ENCODE measurements at places on chromosomes 2 and 18.

DNA sequence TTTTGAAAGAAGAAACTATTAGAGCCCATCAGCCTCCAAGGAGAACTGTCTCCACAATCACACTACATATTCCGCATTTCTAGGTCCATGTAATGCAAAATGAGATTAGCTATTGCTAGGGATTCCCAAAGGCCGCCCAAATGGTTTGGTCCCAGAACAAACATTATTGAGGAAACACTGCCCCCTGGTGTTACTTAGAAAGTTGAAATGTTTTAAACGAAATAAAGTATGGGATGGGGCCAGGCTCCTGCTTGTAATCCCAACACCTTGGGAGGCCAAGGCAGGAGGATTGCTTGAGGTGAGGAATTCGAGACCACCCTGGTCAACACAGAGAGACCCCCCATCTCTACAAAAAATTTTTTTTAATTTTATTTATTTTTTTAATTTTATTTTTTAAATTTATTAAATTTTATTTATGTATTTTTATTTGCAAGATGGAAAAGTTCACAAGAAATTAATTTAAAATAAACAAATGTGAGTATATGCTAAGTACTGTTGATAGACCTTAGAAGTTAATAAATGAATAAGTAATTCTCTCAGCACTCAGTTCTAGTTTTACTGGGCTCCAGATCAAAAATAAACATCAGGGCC is 5.5 kb downstream of the NHEJ1 start:
- DNase-seq, result peak; percentile 83

- DNase-seq, result no peak
Measured at GRCh38 chr2:223599640-223600380, 2.4 kb downstream of the SCG2 start.

DNA sequence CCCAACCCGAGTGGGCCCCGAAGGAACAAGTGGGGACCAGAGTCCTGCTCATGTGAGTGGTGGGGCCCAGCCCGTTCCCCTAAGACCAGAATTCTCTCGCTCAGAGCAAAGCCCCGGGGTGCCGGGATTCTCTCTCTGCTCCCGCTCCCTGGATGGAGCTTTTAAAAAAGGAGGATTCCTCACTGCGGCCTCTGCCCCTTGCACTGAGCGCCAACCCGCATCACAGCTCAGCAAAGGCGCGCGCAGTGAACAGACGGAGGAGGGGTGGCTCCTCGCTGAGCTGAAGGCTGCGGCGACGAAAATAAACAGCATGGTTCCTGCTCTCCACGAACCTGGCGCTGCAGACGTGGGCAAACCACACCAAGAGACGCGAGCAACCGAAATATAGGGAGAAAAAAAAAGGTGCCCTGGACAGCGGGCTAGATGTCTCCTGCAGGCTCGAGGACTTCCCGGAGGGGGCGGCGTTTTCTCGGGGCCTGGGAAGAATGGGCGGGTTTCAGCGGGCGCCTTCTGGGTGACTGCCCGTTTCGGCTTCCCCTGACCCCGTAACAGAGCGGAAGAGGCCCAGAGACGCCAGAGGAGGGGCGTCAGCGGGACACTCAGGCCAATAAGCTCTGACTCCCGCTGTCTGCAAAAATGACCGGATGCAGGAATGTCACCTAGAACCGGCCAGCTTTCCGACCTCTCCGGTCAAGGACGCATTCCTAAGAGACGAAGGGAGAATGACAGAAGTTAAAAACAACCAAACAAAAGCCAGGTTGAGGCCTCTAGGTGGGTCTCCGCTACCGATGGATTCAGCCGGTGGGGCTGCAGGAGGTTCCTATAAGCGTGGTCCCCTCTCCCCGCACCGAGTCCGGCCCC is 819 bp upstream of the KLF11 start:
- peak; percentile 60 for DNase-seq

- DNase-seq, result no peak
Measured at GRCh38 chr18:64444819-64445218, 295.9 kb upstream of the LINC00305 start.

- peak; percentile 62 for DNase-seq
Measured at GRCh38 chr2:224369028-224369632, 32.8 kb downstream of the FAM124B start.

DNA sequence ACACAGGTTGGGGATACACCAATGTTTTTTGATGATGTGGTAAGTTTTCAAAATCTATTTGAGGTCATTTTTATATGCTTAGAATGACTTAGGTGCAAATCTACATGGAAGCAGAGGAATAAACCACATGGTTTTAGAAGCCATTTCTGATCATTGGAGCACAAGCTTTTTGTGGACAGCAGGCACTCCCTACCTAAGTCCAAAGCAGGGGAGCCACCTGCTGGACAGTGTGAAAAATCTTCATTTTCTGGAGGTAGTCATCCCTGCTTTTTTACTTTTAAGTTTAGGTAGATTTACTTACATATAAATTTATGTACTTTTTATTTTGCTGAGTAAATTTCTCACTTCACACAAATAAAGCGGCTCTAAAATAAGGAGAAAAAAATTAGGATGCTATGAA is 323.2 kb downstream of the PLCL1 start:
- peak; percentile 76 for DNase-seq

DNA sequence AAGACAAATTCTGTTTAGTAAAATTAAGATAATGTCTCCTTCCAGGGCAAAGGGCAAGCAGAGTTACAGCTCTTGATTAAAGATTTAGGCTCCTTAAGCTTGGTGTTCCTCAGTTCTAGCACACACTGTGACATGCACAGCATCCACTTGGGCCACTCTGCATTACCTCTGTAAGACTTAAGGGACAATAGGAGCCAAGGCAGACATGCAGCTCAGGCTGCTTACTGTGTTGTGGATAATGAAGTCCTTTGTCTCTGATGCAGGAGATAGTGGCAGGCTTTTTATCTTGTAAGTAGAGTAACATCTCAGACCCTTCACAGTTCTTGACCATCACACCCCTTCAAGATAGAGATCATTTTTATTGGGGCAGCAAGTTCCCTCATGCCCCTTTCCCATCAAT is 31.2 kb downstream of the RBM45 start:
- DNase-seq, result no peak

DNA sequence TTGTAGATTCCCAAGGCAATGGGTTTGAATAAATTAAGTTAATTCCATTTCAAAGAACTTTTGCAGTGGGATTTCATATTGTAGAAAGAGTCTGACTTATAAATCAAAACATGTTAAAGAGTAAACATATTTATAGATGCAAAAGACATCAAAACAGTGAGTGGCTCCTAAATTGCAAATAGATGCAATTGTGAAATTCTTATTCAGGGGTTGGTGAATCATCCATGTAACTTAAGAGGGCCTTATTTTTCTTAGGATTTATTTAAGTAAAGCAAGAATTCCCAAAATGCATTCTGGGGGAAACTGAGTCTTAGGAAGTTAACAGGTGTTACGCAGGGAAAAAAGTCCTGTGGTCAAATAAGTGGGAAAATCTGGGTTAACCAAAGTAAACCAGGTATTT is 11.3 kb downstream of the TANC1 start:
- no peak for DNase-seq

DNA sequence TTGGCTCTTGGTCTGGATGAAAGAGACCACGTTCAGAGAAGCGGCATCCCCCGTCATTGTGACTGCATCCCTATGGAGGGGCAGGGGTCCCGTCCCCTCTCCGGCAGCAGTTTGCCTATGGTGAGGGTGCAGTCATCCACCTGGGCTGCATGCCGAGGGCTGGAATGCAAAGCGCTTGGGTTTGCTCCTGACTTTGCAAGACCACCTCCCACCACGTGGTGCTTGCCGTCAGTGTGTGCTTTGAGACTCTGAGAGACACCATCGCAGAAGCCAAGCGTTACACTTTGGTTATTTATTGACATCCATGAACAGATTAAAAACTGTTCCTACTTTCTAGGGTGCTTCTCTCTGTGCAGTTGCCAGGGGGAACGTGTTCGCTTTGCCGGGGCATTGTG is 59.5 kb downstream of the SH3RF3 start:
- no peak for DNase-seq

DNA sequence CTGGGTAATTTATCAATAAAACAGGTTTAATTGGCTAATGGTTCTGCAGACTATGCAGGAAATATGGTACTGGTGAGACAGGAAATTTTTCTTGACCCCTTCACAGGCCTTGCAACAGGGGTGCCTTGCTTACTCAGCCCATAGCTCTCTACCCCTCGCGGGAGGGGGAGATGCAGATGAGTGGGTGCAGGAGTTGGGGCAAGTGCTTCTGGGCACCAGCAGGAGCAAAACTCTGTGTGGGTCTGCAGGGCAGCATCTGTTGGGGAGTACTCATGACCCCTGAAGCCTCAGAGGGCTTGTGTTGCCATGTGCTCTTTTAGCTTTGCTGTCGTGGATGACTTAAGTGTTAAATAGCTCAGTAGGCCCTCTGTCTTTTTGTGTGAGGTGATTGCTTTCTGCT is 48.6 kb downstream of the GULP1 start:
- no peak for DNase-seq

- DNase-seq, result no peak
Measured at GRCh38 chr2:168641636-168642035, 160.8 kb upstream of the NOSTRIN start.
